ENCODE measurements at places on chromosomes 2 and 18.

- no peak for DNase-seq
These were observed 2.4 kb downstream of the CTIF start for GRCh38 chr18:48541026-48541746.

DNA sequence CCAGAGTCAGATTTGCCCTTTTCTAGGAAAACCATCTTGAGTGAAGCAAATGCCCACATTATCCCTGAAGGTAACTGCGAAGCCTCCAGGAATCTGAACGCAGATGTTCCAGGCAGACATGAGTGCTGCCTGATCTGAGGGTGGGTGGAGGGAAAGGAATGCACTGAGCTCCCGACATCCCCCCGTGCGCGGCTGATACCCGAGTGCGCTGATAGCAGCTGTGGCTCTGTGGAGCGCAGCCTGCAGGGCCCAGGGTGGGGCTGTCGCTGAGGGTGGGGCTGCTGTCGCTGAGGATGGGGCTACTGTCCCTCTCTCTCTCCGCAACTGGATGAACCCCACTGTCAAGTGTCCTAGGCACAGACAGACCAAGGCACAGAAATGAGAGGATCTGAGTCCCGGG lies 82.4 kb downstream of the GFPT1 start:
- DNase-seq: no peak

DNA sequence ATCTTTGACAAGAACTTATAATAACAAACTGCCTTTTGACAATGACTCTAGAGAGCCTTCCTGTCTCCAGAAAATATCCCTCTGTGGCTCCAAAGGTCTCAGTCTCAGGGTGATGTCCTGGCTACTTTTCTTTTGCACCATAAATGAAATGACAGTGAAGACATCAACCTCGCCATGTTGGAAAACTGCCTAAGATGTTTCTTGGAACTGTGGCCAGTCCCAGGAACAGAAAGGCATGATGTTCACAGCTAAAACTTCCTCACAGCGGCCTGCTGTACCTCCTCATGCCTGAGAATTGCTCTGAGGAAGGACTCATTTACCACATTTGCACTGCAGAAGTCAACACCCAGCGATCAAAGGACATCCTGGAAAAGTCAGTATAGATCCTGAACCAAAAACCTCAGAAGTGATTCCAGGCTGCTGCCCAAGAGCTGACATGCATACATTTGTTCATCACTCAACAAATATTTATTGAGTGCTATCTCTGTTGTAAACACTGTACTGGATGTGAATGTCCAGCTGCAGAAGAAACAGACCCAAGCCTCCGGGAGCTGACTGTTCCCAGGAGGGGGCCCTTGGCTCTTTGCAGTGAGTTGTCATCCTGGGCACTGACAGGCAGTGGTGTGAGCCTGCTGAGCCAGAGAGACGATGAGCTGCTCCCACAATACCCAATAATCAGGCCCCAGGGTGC lies 64.3 kb upstream of the ACSL3 start:
- DNase-seq: no peak

DNA sequence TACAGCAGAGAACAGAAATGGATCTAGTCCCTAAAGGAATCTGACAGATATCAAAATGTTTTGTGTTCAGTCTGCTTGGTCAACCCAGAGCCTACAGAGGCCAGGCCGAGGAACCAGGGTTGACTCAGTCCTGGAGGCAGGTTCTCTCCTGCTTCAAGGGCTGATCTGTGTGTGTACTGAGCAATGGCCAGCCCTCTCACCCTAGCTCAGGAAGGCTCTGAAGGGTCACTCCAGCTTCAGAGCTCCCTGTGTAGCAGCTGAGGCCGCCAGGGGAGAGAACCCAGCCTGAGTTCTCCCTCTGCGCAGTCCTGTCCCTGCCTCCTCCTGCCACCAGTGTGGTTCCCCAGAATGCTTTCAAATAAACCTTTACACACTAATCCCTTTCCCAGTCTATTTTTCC lies 41.1 kb downstream of the NEURL3 start:
- no peak for DNase-seq

- no peak for DNase-seq
These were observed 7.8 kb upstream of the CAVIN2 start for GRCh38 chr2:191854382-191855372.

DNA sequence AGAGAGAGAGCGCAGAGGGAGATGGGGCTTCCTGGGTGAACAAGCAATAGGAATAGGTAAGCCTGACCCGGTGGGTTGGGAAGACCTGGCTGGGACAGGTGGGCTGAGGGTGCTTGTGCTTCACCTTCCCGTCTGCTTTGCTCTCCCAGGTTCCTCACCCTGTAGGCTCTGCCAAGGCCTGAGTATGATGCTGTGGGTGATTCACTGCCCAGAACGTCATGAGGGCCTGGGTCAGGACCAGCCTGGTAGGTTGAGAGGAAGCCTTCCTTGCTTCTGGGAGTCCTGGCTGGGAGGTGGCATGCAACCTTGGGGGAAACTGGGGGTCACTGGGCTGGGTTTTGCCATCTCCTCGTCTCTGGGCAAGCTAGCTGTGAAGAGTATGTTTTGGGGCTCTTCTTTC lies 220.2 kb upstream of the APCDD1 start:
- DNase-seq: no peak

DNA sequence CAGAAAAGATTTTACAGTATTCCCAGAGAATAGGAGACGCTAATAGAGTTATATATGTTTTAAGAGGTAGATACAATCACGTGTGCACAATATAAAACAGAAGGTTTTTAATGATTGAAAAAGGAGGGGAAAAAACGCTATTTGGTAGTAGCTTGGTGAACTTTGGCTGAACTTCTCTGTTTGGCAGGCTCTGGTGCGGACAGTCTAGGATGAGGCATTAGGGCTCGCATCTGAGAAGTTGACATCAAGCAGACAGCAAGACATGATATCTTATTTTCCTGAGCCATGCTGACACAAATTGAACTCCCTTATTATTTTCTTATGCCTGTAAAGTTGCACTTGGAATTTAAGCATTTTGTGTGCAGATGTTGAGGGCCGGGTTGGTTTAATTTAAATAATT lies 176.6 kb downstream of the EN1 start:
- no peak for DNase-seq

- DNase-seq: no peak
These were observed 12.9 kb upstream of the MRO start for GRCh38 chr18:50832754-50833153.

GRCh38 chr18:11794195-11794594 lies 57.0 kb upstream of the CHMP1B start:
- DNase-seq: no peak

- DNase-seq: peak; percentile 12
These were observed 26.7 kb downstream of the POLR1A start for GRCh38 chr2:86078774-86079545.

DNA sequence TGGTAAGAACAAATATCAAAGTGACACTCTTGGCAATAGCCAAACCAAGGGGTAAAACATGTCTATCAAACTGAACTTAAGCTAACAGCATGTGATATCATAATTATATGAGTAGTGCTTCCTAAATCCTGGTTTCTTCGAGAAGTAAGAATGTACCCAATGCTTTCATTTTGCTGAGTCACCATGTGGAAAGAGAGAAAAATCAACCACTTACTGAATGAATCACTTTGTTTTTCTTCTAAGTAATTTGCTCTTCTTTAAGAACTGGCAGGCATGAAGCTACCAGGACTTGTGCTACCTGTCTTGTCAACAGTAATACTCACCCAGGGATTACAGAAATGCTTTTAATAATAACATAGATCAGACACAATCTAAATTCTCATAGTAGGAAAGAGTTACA lies 19.0 kb upstream of the DUSP19 start:
- DNase-seq: no peak

DNA sequence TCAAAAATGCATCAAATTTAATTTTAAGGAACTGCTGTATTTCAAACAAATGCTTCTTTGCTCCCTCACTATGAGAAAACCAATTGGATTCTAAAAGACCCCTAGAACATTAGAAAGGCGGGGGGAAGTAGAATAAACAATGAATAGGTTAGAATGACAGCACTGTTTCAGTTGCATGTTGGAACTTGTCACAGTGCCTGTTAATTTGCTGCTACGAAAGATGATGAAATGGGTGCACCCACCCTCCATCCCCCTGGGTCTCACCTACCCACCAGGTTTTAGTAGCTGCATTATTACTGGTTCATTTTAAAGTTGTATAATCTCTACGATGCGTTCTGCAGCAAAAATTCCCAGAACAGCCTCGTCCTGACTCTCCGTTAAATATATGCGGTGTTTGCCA lies 193.0 kb upstream of the COPS8 start:
- no peak for DNase-seq

DNA sequence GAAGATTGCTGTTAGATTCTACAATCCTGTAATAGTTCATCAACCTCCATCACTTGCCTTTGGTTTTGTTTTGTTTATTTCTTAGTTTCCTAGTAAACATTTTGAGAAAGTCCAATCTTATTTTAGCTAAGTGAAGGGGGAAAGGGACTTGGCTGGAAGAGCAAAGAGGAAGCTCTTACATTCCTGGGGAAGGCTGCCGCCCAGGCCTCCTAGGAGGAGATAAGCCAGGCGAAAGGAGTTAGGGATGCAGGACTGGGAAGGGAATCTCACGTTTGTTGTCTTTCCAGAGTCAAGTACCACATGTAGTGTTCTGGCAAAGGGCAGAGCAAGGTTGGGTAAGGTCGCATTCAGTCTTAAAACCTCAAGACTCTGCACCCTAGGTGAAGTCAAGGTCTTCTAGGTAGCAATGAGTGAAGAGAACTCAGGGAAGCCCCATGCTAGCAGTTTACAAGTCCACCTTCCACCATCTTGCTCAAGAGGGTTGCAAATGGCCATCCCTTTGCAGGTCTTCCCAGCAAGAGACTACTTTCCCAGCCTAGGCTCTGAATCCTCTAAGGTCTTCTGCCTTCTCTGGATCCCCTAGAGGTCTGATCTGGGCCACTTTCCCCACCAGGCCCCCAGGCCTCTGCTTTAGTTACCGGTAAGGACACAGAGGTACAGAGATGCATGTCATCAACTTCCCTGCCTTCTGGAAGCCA lies 320.7 kb downstream of the CYP26B1 start:
- DNase-seq: no peak

GRCh38 chr2:220811115-220811514 lies 761.0 kb downstream of the EPHA4 start:
- DNase-seq: no peak

GRCh38 chr2:191696001-191696400 lies 18.1 kb downstream of the NABP1 start:
- DNase-seq: no peak

DNA sequence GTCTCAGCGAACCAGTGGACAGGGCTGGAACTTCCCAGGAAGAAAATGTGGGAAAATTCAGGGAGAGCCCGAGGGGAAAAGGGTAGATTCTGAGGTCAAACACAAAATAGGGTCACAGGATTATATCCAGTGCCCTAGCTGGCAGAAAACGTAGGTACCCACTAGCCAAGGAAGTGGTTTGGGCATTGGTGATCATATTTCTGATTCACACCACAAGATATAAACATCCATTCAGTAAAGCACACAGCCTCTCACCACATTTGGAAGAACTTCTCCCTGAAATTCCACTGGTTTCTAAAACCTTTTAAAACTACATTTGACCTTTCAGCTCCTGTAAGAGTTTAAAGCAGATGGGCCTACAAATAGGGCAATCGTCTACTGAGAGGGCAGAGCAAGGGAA lies 186.9 kb downstream of the TTC32 start:
- no peak for DNase-seq

- DNase-seq: no peak
These were observed 21.1 kb downstream of the PLB1 start for GRCh38 chr2:28516950-28517349.

- DNase-seq: no peak
These were observed 73.3 kb downstream of the KCNG2 start for GRCh38 chr18:79871026-79871390.

GRCh38 chr2:13018490-13018889 lies 301.8 kb downstream of the TRIB2 start:
- no peak for DNase-seq

GRCh38 chr2:215535125-215535668 lies 99.3 kb upstream of the FN1 start:
- DNase-seq: no peak

GRCh38 chr2:205401511-205401910 lies 280.8 kb upstream of the NRP2 start:
- no peak for DNase-seq

GRCh38 chr2:154623819-154624218 lies 74.7 kb upstream of the KCNJ3 start:
- no peak for DNase-seq

DNA sequence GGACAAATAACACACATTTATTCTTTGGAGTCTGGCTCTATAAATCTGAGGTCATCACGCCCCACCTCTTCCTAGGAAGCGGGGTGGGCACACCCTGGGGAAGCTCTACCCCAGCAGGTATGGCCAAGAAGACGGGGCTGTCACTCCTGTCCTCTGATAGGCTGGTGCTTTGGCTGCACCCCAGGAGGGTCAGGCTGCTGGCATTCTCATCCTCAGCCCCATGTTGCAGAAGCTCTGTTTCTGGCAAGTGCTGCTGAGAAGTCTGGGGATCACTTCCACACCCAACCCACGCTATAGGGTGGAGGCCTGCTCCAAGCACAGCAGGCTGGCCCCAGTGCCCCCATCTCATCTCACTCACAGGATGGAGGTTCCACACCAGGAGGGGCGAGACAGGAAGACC lies 17.6 kb downstream of the ARHGEF4 start:
- DNase-seq: no peak

DNA sequence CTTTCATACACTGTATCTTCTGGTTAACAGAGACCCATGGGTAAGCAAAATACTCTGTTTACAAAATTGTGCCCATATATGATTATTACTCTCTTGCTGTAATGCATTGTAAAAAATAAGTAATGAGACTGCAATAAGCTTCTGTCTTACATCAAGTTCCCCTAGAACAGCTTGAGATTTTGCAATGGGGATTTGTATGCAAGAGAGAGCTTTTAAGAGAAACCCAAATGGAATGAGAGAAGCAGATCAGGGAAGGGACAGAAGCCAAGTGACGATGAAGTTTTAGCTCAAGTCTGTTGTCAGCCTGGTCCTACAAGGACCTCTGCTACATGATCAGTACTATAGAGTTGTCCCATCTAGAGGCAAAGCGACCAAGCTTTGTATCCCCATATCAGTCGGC lies 218.1 kb upstream of the VWC2L start:
- no peak for DNase-seq

- no peak for DNase-seq
These were observed 210.0 kb upstream of the SIX3 start for GRCh38 chr2:44731505-44731904.

DNA sequence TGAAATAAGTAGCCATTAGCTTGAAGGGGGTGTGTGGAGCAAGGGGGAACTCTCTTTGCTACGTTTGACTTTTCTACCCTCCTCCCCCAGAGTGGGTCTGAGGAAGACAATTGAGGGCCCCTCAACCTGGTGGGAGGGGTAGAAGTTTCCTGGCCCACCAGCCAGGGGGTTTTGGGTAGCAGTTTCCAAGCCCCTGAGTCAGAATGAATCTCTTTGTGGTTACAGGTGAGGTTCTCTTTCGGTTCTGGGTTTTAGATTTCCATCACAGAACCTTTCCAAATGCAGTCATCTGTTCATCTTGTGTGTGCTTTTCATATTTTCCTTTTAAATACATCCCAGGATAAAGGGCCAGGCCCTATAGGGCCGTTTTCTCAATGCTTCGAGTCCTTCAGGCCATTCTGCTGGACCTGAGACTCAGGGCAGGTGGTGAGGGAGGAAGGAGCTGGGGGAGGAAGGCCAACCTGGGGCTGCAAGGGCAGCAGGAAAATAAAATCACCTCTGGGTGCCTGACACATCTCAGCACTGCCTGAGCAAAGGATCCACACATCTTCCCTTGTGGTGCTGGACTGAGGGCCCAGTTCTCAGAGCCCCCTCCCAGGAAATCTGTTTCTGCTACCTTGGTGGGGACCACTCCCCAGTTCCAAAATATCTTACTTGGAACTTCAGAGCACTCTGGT lies 4.7 kb downstream of the LBH start:
- peak; percentile 33 for DNase-seq

- no peak for DNase-seq
These were observed 489.3 kb upstream of the CDH2 start for GRCh38 chr18:28666216-28666615.

GRCh38 chr2:226037526-226037925 lies 638.0 kb downstream of the NYAP2 start:
- DNase-seq: no peak
